ENCODE measurements at places on chromosomes 1 and 21.
A peak's percentile ranks its signal among the peaks of the same experiment; 100 is the strongest.

DNA sequence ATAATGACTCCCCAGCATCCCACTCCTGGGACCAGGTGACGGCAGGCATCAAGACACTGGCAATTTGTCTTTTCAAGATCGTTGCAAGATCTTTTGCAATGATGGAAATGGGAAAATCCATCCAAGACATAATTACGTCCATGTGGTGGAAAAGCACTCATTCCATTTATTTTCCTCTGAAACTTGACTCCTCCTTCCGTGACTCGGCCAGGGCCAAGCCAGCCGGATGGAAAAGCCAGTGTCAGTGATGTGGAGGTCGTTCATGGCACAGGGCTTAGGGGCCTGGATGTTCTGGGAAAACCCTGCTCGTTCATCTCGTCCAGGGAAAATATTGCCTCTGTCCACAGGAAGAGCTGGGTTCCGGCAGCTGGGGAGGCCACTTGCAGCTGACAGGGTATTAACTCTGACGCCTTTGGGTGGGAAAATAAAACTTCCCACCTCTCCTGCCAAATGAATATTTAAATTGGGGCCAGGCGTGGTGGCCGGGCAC is 46.2 kb downstream of the C1orf198 start:
- DNase-seq: peak; percentile 17

GRCh38 chr1:66542811-66543767 is 9.1 kb downstream of the SGIP1 start:
- peak; percentile 94 for DNase-seq

DNA sequence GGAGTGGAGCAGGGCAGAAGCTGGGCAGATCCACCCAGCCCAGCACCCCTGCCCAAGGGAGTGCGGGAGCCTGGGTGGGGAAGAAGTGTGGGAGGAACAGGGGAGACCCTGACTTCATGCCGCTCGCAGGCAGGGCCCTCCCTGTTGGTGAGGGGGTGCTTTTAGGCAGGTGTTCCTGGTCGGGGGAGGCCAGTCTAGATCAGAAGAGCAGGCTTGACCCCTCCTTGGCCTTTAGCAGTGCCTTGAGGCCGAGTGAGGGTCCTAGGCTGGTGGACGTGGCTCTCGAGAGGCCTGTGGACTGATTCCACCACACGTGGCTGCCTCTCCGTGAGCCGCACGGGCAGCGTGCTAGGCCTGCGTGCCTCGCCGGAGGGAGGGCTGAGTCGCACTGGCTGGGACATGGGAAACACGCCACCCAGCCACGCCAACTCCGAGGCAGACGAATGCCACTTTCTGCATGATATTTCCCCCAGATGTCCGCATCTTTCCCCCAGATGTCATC is 19.4 kb upstream of the COL18A1 start:
- DNase-seq: no peak

DNA sequence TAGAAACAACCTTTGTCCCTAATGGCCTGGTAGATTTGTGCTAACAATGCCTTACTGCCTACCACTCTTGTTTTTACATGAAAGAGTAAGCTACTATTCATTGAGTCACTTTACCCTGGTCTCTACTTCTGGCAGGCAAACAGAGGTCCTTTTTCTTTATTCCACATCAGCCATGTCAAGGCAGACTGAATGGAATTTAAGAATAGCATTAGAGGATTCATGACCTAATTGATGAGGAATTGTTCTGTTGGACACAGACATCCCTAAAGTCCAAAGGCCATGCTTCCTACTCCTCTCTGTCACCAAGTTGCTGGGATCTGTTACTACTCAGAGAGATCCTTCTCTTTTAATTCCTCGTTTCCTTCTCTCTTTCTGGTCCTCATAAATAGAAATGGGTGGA is 229.1 kb upstream of the ZP4 start:
- no peak for DNase-seq

- no peak for DNase-seq
These were observed 113.2 kb upstream of the GALNT2 start for GRCh38 chr1:229953736-229954326.

DNA sequence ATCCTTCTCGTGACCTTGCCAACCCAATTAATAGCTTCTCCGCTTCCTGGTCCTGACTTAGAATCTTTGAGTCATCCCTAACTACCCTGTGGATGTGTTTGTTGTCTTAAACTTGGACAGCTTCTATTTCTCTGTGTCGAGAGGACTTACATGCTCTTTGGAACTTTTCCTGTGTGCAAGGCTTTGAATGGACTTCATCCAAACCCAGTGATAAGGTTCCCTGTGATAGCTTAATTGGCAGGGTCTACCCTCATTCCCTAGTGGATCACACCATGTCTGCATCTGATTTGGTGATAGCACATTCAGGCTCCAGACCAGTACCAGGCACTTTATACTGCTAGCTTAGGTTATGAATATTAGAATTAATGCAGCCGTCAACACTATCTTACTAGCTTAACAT is 378.2 kb upstream of the KAZN start:
- DNase-seq: no peak

GRCh38 chr1:215484171-215484939 is 82.7 kb upstream of the KCTD3 start:
- DNase-seq: no peak

- DNase-seq: no peak
These were observed 5.3 kb downstream of the TTC24 start for GRCh38 chr1:156584813-156585212.
